ENCODE measurements at places on chromosomes 7 and 10.

- no peak for DNase-seq
These were observed at the start of gene TDRD1 for GRCh38 chr10:114179148-114179547. Gene TDRD1, plus strand, starts transcription at chr10:114179353. Its CDS starts 8,479 bp downstream, at chr10:114187832.

DNA sequence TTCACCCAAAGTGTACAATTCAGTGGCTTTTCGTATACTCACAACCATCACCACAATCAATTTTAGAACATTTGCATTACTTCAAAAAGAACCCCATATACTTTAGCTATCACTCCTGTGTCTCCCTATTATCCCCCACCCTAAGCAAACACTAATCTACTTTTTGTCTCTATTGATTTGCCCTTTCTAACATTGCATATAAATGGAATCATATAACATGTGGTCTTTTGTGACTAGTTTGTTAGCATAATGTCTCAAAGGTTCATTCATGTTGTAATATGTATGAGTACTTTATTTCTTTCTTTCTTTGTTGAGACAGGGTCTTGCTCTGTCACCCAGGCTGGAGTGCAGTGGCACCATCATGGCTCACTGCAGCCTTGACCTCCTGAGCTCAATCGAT lies 21.0 kb upstream of the DNAJC12 start:
- no peak for DNase-seq

- DNase-seq: no peak
These were observed 16.0 kb downstream of the GIMAP5 start for GRCh38 chr7:150753239-150753638.

DNA sequence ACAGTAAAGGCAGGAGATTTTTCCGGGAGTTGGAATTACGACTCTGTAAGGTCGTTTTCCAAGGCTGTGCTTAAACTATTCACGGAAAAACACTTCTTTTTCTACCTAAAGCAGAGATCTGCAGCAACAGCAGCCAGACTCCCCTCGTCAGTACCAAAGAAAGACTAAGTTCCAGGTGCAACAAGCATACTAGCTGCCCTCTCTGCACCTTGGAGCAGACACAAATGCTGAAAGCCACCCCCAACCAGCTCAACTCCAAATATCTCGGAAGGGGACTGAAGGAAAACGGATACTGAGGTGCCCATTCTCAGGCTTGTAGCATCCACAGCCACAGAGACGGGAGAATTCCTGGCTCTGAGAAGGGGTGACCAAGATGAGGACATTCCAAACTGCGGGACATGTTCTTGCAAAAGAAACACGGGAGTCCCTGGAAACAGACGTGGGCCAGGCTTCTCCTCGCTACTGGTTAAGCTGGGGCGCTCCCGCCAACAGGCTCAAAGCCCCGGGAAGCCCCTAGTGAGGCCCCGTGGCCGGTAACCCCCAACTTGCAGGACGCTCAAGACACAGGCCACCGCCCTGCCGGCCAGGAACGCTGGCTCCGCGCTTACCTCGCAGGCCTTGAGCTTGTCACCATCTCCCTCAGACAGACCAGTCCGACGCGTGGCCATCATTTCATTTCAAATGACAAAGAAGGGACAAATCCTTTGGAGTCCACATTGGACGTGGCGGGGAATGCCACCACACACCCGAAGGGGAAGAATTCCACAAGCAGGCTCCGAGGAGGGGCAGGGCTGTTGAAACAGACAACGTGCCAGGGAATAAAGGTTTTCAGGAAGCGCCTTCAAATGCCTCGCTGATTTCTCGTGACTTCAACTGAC lies 2.2 kb downstream of the ARHGAP21 start:
- no peak for DNase-seq

DNA sequence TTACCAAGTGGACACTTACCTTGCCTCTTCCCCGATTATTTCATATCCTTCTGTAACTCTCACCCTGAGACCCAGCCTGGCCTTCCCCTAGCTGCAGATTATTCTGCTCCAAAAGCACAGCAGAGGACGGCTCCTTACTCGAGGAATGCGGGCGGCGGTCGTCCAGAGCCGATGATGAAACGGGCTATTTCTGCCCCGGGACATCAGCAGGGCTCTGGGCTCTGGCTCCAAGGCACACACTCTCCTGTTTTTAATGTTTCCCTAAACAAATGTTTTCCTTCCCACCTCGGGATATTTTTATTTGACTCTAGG lies 343 bp upstream of the C10orf71 start:
- DNase-seq: no peak

GRCh38 chr10:96890580-96890979 lies 58.5 kb downstream of the LCOR start:
- DNase-seq: no peak

- no peak for DNase-seq
These were observed 8.6 kb downstream of the WNT16 start for GRCh38 chr7:121337398-121337797.

DNA sequence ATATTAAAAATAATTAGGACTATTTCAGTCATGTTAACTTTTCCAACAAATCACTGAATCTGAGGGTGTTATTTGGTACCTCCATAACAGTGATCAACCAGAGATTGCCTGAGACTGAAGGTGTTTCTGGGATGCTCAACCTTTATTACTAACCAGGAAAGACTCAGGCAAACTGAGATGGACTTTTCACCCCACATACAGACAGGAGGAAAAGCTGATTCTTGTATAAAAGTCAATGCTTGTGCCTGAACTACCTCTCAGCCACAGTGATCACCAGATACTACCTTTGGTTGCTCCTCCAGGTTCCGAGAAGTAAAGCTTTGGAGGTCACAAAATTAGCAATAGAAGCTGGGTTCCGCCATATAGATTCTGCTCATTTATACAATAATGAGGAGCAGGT lies 1.9 kb downstream of the AKR1C3 start:
- no peak for DNase-seq

DNA sequence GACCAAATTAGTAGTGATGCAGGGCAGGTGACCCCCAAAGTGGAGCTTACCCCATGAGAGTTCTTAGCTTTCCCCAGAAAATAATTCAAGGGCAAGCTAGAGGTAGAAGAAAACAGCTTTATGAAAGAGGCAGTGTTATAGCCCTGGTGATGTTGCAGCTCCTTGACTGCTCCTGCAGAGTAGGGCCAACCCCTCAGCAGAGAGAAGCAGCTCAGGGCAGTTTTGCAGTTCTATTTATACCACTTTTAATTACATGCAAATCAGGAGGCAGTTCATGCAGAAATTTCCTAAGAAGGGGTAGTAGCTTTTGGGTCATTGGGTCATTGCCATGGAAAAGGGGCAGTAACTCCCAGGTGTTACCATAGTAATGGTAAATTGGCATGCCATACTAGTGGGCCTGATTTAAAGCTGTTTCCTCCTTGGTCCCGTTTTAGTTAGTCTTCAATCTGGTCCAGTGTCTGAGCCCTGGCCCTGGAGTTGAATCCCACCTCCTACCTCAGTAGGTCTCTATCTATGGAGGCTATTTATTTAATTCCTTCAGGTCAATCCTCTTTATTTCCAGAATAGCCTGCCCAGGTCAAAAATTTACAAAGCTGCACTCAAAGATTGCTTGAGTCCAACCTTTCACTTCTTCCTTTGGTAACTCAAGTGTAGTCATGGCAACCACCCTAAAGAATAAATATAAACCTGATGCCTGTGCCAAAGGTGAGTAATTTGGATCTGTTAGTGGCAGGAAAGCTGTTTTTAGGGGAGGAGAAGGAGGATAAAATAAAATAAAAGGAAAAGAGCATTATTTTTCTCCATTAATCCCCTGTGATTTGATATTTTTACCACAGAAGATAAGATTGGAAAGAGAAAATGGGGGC lies 29.5 kb downstream of the PLXDC2 start:
- DNase-seq: no peak

GRCh38 chr10:30092151-30092790 lies 32.9 kb upstream of the JCAD start:
- no peak for DNase-seq

DNA sequence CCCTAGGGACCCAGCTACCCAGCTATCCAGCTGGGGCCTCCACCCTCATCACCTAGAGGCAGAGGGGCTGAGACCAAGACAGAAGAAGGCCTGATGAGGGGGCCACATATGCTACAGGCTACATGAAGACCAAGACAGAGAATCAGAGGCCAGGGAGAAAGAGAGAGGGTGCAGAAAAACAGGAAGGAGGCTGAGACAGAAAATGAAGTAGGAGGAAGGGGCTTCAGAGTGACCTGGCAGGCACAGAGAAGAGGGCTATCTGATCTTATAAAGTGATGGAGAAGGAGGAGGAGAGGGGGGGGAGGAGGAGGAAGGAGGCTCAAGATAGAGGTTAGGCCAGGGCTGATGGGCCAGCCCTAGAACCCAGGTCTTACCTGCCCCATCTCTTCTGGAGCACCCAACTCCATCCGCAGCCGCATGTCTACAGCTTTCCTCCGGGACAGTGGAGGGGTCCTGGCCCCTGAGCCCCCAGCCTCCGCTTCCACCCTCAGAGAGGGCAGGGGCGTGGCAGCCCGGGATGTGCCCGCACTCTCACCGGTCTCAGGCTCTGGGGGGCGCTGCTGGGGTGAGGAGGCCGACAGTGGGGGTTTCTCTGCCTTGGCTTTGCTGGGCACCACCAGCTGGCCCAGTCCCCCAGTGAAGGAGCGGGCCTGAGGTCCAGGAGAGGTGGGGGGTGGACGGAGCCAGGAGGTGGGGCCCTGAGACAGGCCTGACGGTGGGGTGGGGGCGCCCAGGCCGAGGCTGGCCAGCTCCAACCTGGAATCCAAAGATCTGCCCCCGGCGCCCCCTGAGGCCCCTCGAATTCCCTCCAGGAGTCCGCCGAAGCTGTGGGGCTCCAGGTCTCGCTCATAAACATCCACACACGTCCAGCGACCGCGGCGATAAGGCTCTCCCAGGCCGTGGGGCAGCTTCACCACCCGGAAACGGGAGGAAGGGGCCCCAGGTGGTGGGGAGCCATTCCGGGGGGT lies 1.8 kb downstream of the TSC22D4 start:
- DNase-seq: no peak

DNA sequence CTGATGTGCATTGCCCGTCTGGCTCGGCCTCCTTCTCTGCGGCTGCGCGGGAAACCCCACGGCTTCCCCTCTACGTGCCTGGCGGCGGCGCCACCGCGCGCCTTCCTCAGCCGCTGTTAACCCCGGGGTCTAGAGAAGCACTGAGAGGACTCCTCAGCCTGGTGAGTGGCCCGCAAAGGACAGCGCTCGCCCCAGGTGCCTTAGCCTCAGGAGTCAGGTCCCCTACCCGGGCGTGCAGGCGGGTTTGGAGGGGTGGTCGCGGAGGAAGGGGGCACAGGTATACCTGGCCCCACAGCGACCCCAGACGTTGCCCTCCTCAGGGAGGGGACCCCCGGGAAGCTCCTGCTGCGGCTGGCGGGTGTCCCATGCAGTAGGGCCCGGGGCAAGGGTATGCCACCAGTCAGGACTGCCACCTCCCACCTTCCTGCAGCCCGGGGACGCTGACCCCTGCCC lies 51.0 kb downstream of the ARL5B start:
- DNase-seq: no peak

GRCh38 chr7:27784399-27785053 lies 44.6 kb downstream of the TAX1BP1 start:
- DNase-seq: no peak

GRCh38 chr10:50322077-50322476 lies 70.8 kb upstream of the ASAH2 start:
- no peak for DNase-seq

DNA sequence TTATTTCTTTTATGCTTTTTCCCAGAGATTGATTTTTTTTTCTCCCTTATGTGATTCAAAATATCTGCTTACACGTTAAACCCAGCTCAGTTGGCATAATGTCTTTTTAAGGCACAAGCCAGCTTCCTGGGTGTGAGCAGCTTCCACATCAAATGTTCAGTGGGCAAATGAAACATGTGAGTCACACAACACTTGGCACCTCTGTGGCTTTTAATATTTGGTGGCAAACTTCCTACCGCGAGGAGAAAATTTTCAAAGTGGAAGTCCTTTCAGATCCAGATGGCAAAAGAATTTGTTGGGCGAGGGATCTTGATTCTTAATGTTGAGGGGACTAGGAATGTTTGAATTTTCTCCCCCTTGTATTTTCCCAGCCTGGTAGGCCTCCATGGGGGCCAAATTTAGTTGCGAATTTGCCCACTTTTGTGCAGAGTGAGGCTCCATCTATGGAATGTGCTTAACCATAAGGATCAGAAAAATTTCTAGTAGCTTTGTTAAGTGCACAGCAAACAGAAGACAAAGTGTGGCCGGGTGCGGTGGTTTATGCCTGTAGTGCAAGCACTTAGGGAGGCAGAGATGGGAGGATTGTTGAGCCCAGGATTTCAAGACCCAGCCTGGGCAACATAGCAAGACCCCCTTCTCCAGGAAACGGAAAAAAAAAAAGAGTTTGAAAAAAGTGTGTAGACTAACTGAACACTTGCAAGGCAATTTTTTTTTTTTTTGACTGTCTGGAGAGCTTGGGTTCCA lies 31.0 kb downstream of the CUX1 start:
- DNase-seq: no peak

DNA sequence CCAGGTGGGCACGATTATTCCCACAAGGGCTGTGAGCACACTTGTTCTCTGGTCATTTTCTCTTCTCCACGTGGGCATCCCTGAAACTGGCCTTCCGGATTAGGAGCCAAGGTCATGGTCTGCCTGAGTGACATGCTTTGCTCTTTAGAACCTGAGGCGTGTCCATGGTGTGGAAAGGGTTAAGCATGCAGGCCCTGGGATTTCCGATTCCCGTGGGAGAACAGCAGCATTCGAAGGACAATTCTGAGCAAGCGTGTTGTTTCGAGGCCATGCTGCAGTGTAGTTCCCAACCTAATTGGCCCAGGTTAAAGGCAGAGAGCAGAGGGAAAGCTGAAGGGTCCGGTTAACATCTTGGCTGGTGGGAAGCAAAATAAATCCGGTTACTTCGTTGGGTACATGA lies 245.9 kb downstream of the SKAP2 start:
- no peak for DNase-seq

- peak; percentile 56 for DNase-seq
These were observed 46.0 kb downstream of the GBF1 start for GRCh38 chr10:102291221-102291905.
